ENCODE measurements at places on chromosomes 6 and 20.

- no peak for DNase-seq
These were observed 170.4 kb upstream of the THEMIS start for GRCh38 chr6:128071212-128071611.

DNA sequence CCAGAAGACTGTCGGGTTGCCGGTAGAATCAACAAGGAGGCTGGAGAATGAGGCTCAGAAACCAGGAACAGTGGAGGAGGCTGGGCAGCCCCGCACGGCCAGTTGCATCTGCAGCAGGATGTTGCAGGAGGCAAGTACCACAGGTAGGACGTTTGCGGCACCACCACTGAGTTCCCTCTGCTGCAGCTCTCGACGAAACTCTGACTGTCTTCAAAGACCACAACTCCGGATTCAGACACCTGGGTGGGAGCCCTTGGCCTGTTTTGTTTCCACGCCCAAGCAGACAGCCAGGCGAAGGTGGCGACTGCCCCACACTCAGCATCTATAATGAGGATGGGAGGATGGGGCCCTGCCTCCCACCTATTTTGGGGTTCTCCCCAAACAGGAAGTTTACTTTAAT is 218.2 kb downstream of the ZDHHC14 start:
- no peak for DNase-seq

DNA sequence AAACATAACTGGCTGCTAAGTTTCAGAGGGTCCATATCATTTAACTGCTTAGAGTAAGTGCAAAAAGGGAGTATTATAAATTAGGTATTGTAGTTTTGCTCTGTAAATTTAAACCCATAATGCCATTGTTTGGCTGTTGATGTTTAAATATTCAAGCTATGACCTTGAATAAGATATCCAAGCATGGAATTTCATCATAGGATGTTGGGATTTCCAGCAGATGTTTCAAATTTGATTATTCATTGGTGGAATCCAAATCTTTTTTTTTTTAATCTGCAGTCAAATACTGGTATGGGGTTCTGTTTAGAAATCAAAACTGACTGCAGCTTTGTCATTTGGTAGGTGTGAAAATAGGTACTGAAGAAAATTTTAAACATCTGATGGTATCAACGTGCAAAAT is 161.0 kb downstream of the KHDC1L start:
- no peak for DNase-seq

GRCh38 chr20:19860737-19861136 is 102.7 kb downstream of the RIN2 start:
- no peak for DNase-seq

GRCh38 chr20:23540624-23541023 is 27.7 kb downstream of the CST9L start:
- no peak for DNase-seq

- no peak for DNase-seq
These were observed 36.6 kb downstream of the ADGRF1 start for GRCh38 chr6:47005486-47005885.

All from putamen (tissue), 1 donor.